ENCODE measurements at places on chromosomes 5 and 9.

DNA sequence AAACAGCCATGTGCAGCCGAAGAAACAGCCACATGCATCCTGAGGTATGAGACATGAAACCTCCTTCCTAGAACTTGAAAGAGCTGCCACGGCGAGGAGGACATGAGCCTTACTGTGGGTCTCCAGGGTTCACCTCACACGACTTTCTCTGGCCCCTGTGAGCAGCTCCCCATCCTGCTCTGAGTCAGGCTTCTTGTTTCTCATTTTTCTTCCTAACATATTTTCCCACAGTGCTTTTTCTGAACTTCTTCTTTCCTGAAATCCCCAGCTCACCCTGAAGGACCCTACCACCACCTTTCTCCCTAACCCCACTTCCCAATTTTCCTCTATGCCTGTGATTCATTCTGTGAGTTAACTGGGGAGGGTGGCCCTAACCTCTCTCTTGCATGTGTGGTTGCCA, 33.7 kb upstream of the ADRB2 start:
- no peak for DNase-seq

DNA sequence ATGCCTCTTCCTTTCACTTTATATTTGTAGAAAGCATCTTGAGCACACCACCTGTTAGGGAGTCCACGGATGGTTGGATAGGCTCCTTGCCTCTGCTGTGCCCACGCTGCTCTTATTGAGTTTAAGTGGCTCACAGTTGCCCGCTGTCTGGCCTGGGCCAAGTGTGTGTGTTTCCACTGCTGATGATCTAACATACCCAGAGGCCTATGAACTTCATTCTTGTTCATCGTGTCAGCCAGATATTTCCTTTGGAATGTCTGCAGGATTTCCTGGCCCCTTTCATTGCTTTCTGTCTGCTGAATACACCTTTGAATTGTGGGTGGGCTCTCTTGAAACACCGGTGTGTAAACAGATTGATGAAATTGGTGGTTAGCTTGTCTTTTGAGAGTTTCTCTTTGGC, 46.6 kb downstream of the MVB12B start:
- peak; percentile 81 for DNase-seq

DNA sequence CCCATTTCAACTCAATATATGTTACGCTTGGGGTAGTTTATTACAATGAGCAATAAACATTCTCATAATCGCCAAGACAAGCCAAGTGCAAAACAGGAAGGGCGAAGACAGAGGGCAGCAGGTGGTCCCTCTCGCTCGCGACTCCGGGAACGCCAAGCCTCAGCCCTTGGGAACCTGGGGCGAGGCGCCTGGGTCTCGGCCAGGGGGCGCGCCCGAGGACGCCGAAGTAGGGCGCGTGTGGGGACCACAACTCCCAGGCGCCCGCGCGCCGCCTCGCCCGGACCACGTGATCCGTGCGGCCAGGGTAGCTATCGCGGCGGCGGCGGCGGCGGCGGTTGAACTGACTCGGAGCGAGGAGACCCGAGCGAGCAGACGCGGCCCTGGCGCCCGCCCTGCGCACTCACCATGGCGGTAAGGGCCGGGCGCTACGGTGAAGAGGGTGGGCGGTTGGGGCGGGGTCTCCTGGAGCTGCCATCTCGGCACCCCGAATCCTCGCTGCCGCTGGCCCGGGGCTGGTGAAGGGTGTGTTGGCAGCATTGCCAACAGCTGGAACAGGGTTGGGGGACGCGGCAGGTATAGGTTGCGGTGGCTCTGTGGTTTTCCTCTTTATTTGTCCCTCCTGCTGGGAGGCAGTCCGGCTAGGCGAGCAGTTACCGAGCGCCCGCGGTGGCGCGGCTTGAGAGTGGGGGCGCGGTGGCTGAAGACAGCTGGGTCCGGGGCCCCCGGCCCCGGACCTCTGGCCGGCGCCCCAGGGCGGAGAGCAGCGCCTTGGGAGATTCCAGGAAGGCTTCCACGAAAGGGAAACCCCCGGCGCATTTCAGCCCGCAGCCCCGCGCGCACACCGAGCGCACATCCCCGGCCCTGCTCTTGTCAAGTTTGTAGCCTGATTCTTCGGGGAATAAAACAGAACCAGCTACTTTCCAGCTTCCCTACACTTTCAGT, at the start of gene SLC31A2:
Gene SLC31A2 (plus strand): TSS at position 338 of the 942 bp plus-strand sequence. CDS start 68 bp downstream, at position 406.
- peak; percentile 85 for DNase-seq

DNA sequence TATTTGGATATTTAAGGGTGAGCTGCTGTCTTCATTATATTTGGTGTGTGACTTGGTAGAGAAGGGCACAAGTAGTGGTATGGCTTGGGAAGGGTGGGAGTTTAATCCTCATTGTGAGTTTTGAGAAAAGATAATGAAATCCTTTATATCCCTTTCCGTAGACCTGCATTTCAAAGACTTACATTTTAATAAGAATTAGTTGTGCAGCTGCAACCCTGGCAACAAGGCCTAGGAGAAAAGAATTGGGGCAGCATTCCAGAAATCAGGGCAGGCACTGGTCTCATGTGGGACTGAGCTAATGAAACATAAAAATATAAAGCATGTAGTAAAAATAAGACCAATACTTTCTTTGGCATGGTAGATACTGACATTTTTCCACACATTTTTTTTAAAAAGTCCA, 60.5 kb downstream of the CDC42SE2 start:
- peak; percentile 17 for DNase-seq

DNA sequence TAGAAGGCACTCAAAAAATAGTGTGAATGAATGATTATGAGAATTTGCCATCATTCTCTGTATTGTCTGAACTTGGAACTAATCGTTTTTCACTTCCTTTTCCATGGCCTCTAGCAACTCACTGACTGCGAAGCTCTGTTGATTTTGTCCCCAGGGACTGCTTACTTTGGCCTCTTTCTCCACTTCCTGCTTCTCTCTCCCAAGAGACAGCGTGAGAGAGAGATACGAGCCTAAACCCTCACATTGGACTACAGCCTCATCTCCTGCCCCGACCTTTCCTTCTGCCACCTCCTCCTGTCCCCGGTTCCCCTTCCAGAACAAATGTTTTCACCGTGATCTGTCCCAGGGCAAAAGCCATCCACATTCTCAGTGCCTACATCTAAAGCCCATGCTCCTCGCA, 300.8 kb upstream of the PANK3 start:
- peak; percentile 80 for DNase-seq

- peak; percentile 28 for DNase-seq
These were observed at the start of gene ABCA2 for GRCh38 chr9:137027369-137028262. TSS of gene ABCA2 (minus strand) at chr9:137028237. CDS start at chr9:137028140, 97 bp downstream.
